Activated CD8-positive, alpha-beta memory T cell treated with anti-CD3 and anti-CD28 coated beads for 1 hour (primary cell): ENCODE measurements at places on chromosomes 11 and 22.

- no peak for DNase-seq
Observed at GRCh38 chr22:50325444-50326224, 1.2 kb downstream of the DENND6B start.

- no peak for DNase-seq
Observed at GRCh38 chr11:107711861-107712755, at the start of gene SLN. SLN (minus strand) TSS chr11:107712056.

GRCh38 chr11:112211536-112211935, 14.7 kb upstream of the PTS start:
- DNase-seq, result no peak

DNA sequence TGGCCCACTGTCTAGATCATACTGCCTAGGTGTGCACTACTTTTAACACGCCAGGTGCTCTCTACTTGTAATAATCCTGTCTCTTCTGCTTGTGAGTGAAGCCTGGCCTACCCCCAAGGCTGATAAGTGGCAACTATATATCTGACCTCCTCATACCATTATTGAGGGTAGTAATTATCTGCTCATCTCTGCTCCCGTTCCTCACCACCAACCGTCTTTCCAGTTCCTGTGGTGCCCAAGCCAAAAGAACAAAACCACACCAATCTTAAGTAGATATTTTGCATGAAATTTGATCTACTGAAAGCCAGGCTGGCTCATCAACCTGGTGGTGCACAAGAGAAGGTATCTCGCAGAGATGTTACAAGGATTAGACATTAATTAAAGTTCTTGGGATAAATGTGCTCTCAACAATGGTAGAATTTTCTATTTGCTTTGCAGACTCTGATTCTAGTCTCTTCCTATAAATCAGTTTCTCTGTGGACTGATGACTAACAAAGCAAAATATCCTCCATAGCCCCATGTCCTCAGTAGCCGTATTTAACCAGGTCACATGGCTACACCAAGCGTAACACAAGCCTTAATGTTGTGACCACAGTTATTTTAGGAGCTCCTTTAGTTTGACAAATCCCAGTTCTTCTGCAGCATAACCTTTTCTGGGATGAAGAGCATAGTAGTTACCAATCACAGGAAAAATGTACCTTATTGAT, 267.2 kb downstream of the NTM start:
- DNase-seq, result no peak

- DNase-seq, result no peak
Observed at GRCh38 chr22:37019309-37020191, at the start of the genes MPST and TST. MPST (plus strand) TSS chr22:37019742; CDS start chr22:37019837, 95 bp downstream. TST (minus strand) TSS chr22:37019447; CDS start chr22:37018732, 715 bp downstream.

DNA sequence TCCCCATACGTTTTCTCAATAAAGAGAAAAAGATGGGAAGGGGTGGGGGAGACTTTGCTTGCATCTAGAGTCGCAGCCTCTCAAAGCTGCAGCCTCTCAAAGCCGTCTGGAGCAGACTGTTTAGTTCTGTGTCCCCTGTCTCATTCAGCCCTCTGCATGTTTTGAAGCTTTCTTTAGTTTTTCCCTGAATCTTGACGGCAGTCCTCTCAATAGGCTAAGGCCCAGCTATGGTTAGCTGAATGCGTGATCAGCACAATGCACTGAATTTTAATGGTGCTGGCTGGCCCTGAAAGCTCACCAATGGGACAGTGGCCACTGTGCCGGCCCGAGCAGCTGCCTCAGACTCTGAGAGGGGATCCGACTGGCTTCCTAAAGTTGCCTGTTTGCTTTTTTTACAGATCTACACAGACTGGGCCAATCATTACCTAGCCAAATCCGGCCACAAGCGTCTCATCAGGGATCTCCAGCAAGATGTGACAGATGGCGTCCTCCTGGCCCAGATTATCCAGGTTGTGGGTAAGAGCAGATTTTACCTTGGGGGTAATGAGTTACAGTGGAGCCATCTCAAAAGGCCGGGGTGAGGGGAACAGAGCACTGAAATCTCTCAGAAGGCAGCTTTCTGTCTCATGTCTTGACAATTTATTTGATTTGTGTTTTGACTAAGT, 119.6 kb downstream of the NAV2 start:
- no peak for DNase-seq

- no peak for DNase-seq
Observed at GRCh38 chr11:40647295-40647694, 812.2 kb downstream of the LRRC4C start.

GRCh38 chr11:117185736-117186430, 7.3 kb downstream of the SIDT2 start:
- DNase-seq, result no peak

- no peak for DNase-seq
Observed at GRCh38 chr22:24466716-24467328, 28.3 kb upstream of the UPB1 start.

DNA sequence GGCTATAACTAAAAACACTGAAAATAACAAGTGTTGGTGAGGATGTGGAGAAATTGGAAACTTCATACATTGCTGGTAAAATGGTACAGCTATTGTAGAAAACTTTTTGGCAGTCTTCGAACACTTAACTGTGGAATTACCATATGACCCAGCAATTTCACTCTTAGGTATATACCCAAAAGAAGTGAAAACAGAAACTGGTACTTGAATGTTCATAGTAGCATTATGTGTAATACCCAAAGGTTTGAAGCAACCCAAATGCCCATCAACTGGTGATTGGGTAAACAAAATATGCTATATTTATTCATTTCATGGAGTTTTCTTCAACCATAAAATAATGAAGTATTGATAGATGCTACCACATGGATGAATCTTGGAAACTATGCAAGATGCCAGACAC, 40.8 kb upstream of the FTH1 start:
- DNase-seq, result no peak

GRCh38 chr11:104370478-104370877, 206.5 kb upstream of the PDGFD start:
- no peak for DNase-seq

GRCh38 chr11:128575961-128576350, 11.4 kb downstream of the ETS1 start:
- no peak for DNase-seq

- no peak for DNase-seq
Observed at GRCh38 chr11:93169950-93170561, 27.7 kb downstream of the SLC36A4 start.

DNA sequence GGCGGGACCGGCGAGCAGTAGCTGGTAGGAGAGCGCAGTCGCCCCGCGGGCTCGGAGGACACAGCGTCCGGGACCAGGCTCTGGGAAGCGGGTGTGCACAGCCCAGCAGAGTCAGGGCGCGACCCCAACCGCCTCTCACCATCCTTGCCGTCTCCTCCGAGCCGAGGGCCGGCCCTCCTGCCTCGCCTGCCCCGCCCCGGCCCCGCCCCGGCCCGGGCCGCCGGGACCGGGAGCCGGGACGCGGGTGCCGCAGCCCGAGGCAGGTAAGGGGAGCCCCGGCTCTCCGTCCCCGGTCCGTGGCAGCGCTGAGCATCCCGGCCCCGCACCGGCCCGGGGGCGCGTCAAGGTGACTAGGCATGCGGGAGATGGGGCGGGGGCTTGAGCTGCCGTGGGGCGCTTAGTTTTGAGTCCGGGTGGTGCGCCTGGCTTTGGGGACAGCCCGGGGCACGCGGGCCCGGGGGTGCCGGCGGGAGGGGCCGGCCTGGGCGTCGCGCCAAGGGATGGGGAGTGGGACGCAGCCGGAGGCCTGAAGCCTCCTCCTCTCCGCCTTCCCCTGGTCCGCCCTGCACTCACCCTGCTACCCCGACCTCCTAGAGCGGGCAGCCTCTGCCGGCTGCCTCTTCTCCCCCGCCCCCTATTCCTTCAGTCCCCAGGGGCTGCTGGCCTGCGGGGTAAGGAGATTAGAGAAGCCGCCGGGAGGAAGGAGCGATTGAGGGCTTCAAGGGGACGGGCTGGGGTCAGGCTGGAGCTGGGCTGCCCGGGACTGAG, at the start of gene ABCG4:
Gene ABCG4, plus strand, starts transcription at position 35 of the 768 bp plus-strand sequence. CDS start 914 bp downstream, outside the sequence.
- DNase-seq, result no peak

- no peak for DNase-seq
Observed at GRCh38 chr22:33476716-33477115, 418.5 kb upstream of the SYN3 start.

DNA sequence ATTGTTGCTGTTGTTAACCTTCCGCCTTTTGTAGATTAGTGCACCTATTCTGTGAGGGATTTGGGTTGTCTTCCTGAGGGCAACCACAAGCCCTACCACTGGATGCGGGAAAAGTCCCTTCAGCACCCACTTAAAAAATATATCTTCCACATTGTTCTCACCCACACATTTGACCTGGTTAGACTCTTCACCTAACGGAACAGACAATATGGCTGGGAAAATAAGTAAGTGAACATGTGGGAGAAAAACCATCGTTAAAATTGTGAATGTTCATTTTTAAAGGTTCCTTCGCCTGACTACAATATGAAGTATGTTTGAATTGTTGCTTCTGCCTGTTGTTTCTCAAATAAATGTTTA, 72.0 kb upstream of the MPEG1 start:
- no peak for DNase-seq

GRCh38 chr11:9042488-9042887, 38.7 kb upstream of the NRIP3 start:
- no peak for DNase-seq

GRCh38 chr22:30780026-30780425, 85.4 kb downstream of the OSBP2 start:
- DNase-seq, result no peak

GRCh38 chr11:118476676-118477075, 40.4 kb downstream of the KMT2A start:
- no peak for DNase-seq

GRCh38 chr11:16148301-16148931, 207.9 kb downstream of the SOX6 start:
- DNase-seq, result no peak

GRCh38 chr11:125071846-125072217, 8.7 kb downstream of the SLC37A2 start:
- DNase-seq, result no peak

DNA sequence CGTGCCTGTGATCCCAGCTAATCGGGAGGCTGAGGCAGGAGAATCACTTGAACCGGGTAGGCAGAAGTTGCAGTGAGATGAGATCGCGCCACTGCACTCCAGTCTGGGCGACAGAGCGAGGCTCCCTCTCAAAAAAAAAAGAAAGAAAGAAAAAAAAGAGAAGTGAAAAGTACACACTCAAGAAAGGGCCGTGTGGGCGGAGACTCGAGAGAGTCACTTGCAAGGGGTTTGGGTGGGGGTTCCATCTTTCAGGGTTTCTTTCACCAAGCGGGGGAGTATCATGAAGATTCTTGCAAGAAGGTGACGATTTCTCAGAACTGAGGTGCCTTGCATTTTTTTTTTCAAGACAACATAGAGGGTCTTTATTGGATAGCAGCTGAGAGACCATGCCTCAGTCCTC, 4.0 kb upstream of the IFITM5 start:
- no peak for DNase-seq

DNA sequence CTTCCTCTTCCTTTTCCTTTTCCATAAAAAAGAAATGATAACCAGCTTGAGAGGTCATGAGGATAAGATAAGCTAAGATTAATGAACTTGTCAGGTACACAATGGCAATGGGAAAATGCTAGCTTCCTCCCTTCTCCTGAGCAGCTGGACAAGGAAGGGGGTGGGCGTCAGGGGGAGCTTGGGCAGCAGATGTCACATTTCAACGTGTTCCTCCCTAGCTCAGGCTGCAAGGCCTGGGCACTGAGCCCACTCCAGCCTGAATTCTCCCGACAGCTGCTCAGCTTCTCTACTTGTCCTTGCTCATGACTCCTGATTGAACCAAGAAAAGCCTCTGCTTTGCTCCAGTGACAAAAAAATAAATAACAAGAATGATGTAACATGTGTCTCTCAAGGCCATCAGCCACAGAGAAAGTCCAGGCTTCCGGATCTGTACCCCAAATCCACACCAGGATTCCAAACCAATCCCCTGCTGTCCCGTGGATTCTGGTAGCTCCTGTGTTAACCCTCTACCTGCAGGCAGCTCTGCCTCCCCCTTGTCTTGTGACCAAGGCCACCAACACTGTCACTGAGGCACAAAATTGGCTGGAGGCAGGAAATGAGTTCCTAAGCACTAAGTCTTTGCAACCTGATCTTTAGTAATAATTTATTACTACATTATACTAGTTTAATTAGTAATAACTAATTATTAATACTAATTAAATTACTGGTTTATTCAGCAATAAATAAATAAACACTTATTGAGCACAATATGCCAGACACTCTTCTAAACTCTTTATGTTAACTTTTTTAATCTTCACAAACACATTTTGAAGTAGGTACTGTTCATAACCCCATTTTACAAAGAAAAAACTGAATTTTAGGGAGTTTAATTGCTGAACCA, 146.5 kb downstream of the CCDC34 start:
- no peak for DNase-seq

DNA sequence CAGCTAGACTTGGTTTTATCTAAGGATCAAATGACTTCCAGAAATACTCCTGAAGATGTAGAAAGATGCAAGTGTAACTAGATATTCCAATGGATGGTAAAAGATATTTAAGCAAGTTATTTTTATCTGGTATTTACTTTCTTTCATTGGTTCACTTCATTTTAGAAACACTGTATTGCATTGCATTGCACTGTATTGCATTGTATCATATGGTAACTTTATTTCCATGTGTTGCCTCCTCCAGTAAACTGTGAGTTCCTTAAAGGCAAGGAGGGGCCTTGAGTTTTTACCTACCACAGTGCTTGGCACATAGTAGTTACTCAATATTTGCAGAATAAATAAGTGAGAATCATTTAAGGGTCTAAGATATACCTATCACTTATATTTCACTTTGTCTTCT, 31.8 kb upstream of the FLI1 start:
- no peak for DNase-seq

- DNase-seq, result no peak
Observed at GRCh38 chr22:48239461-48240147, 1477.2 kb downstream of the TBC1D22A start.

DNA sequence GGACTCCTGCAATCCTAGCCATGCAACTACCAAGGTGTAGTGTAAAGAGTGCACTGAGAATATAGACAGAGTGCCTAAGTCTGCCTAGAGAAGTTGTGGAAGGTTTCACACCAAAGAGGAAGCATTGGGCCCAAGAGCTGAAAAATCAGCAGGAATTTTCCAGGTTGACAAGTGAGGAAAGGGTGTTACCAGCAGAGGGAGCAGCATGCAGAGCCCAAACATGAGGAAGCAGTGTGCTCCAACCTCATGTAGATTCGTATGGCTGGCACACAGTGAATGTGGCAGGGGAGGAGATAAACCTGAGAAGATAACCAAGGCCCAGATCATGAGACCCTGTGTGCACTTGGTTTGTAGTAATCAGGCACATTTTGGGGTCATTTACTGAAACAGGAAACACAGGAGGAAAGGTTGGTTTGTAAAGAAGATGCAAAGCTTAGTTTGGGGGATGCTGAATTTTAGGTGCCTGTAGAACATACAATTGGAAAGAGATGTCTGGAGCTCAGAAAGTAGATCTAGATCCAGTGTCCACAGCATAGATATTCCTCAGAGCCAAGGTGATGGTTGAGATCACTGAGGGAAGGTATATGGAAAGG, 1.7 kb downstream of the HPX start:
- no peak for DNase-seq

- no peak for DNase-seq
Observed at GRCh38 chr11:85826116-85826855, 15.3 kb upstream of the SYTL2 start.

DNA sequence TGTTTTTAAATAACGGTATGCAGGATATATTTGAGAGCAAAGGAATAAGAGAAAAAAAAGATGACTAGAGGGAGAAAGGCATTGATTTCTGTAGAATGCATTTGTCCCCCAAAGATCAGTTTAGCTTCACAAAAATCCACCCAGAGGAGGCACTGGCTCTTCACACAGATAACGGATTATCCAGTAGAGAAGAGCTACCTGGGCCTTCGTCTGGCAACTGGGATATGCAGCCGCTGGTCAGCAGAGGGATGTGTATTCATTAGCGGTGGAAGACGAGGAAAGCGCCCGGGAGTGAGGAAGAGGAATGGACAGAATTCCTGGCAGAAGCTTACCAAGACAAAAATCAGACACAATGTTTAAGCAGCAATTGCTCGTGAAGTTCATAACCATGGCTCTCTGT, 5.6 kb upstream of the WT1 start:
- no peak for DNase-seq
